ENCODE measurements at places on chromosomes 2 and 18.

DNA sequence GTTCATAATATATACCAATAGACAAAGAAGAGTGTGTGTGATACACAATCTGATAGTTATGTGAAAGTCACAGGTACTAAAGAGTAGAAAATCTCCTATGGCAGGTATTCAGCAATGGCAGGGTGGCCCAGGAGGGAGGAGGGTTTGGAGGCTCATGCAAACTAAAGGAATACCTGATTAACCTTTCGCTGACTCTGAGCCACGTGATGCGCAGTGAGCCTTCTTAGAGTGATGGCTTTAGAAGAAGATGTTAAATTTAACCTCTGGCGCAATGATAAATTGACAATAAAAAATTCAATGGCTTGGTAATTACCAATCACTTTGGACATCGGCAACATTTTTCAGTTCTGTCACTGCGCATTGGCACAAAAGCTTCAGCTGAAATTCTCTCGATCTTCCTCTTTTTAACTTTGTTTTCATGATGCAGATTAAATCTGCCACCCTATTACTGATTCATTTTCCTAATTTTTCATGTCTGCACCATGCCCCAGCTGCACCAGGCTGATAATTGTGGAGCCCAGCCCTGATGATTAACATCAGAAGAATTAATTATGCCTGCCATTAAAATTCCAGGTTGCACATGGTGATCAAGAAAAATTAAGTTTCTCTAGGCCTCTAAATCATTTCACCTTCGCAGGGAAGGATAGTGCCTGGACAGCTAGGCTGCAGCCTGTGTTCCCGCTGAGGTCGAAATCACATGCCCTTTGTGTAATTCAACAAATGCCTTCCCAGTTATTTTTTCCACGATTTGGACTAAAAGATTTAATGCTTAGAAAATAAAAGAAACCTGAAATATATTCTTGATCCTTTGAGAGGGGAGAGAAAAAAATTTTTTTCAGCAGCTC is 250.6 kb upstream of the HNRNPA3 start:
- no peak for DNase-seq

DNA sequence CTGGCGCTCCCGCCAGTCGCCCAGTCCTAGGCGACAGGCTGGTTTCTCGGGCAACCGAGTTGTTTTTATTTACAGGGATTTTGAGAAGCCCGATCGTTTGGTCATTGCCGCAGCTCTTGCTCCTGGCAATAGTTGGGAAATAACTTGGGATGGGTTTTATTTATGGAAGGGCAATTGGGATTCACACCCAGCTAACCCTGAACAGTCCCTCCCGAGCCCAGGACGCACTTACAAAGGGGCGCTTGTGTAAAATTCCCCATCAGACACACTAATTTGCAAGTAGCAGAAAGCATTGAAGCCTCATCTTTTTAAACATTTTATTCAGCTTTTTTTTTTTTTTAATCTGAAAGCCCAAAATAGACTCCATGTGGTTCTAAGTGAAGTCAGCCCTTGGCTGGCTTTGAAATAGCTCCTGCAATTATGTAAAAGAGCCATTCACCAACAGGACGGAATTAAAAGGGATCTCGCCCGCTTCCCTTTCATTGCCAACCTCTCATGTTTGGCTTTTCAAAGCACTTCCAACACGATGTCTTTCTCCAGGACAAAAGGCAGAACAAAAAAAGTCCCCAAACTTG is 3.6 kb upstream of the GBX2 start:
- no peak for DNase-seq

DNA sequence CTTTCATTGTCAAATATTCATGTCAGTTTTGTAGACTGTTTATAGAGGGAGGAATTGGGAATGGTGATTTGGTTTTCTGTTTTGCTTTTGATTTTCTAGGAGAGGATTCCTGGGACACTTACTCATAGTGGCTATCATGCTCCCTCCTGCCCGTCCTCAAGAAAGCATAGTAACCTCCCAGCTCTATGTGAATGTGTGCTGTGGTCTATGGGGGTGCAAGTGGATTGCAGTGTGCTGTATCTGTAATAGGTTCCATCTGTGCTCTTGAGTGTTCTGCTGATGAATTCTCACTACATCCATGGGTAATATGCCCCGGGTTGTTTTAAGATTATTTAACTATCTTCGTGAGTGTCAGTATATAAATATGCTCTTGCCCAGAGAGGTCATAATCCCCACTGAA is 811.3 kb downstream of the CNTNAP5 start:
- DNase-seq = peak; percentile 77

DNA sequence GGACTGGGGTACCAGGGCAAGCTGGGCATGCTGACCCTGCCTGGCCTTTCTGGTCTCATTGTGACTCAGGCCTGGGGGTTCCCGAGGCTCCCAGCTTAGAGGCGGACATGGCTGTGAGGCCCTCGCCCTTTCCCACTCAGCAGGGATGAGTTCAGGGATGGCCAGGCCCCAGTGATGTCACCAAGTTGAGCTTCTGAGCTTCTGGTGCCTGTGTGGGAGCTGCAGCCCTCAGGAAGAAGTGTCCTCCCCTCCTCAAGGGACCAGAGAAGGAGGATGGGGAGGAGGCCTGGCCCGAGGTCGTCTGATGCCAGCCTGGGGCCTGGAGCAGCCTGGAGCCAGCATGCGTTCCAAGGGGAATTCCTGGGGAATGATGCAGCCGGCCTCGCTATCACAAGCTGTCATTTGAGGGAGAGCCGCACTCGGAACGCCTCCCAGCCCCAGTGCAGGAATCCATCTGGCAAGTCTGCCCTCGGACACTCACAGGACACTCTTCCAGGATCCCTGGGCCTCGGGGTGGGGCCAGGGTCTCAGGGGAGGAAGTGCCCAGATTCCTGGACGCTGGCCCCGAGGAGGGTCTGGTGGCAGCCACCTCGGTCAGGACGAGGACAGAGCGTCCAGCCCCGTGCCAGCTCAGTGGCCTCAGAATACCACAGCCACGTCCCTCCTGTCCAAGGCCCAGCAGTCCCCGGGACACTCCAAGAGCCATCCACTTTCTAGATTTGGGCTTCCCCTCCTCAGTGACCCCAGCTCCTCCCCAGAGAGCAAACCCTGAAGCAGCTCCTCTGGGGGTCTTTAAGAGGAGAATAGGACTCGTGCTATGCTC is 61.2 kb upstream of the GPC1 start:
- peak; percentile 93 for DNase-seq

DNA sequence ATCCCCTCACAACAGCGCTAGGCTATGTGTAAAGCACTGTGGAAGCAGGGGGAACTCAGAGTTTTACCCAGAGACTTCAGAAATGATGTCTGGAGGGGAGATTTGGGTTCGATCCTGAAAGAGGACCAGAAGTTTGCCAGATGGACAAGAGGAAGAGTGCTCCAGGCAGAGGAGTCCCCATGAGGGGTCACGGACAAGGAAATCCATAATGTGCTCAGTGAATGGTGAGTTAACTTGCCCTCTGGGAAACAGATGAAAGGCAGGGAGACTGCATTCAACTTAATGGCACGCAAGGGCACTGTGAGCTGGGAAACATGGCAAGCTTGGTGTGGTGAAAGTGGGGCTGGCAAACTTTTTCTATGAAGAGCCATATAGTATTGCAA is 6.0 kb upstream of the ASAP2 start:
- no peak for DNase-seq

DNA sequence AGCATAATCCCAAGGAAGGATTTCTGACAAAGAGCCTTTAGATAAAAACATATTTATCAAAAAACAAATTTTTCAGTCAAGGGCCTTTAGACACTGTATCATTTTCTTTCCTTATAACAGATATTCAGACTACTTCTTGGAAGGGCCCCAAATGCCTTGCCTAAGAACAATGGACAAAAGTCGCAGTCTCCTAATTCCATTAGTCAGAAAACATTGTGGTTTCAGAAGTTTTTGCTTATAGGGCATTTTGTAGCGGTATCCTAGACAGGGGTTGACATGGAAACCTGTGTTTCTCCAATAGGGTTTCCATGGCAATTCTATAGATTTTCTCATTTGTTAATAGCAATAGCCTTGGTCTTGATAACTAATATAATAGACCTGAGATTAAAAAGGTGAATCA is 36.7 kb upstream of the AGPS start:
- no peak for DNase-seq

DNA sequence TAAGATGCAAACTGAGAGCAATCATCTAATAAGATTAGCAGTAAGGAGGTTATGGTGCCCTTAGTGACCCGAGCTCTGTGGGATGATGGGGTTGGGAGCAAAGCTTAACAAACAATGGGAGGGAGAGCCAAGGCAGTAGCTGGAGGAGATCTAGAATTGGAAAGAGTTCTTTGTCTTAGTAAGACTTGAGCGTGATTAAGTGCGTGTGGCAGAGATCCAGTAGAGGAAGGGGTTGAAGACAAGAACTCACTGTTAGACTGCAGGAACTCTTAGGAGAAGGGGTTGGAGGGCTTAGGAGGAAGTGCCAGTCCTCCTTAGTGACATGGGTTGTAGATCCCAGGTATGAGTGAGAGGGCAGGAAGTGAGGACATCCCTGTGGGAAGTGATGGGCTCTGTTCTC is 184.7 kb downstream of the GFPT1 start:
- no peak for DNase-seq

DNA sequence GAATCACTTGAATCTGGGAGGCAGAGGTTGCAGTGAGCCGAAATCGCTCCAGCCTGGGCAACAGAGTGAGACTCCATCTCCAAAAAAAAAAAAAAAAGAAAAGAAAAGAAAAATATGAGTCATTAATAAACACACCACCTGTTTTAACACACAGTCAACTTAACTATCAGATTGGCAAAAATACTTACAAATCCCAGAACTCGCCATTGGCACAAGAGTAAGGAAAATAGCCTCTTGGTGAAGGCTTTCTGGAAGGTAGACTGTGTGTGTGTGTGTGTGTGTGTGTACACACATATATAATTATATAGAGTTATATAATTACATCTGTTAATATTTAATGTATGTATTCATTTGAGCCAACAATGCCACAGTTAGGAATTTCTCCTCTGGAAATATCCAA is 63.7 kb upstream of the UXS1 start:
- DNase-seq = no peak

DNA sequence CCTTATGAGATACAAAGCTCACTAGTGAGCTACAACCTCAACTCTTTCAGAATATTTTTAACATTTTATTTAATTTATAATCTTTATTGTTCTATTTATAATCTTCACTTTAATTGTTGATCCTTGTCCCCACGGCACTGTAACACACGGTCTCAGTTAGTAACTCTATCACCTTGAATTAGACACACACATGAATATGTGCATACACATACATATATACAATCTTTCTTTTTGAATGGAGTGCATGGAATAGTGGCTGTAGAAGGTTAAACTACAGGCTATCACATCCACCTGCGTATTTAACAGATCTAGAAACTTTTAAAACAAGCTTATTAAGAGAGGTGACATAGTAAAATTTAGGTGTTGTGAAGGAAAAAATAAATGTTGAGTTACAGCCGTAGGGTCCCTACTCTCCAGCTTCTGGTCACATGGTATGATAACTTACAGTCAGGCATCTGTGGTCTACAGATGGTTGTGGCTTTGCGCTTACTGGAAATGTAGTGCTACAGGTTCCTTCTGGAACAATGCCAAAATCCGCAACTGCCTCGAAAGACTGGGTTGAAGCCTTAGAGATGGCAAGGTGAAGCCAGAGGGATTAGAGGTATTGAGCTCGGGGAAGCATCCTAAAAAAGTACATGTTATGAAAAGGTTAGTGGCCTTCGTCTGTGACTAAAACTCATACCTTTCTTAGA is 1324.1 kb upstream of the SLC39A10 start:
- no peak for DNase-seq

DNA sequence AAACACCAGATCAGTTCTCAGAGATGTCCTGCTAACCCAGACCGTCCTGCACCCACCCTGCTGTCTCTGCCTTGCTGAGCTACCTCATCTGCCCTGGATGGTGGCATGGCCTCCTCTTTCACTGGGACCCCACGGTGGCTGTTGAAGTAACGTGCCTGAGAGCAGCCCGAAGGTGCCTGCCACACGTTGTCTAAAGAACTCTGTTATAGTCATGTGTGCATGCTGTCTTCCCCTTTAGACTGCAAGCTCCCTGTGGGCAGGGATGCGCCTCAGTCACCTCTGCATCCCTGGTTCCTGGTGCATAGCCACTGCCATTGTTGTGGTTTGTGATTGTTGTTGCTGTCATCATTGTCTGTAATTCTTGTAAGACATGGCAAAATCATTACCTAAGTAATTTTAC is 235.9 kb downstream of the EIPR1 start:
- DNase-seq = no peak

- no peak for DNase-seq
These were observed 1.3 kb upstream of the PNO1 start for GRCh38 chr2:68156419-68156818.

DNA sequence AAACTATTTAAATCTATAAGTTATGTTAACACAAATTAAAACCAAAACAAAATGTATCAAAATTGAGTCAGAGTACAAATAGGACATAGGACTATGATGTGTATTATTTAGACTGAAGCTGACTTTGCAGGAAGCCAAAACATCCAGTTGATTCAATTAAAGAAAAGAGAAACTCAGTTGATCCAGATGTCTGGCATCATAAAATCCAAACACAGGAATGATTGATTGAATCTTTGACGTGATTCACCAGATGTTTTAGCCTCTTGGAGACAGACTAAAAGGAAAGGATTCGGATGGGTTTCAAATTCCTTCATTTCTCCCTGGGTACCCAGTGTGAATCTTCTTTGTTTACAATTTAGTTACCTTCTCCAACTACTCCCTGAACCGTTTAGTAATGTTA is 272.9 kb downstream of the IRS1 start:
- peak; percentile 68 for DNase-seq

DNA sequence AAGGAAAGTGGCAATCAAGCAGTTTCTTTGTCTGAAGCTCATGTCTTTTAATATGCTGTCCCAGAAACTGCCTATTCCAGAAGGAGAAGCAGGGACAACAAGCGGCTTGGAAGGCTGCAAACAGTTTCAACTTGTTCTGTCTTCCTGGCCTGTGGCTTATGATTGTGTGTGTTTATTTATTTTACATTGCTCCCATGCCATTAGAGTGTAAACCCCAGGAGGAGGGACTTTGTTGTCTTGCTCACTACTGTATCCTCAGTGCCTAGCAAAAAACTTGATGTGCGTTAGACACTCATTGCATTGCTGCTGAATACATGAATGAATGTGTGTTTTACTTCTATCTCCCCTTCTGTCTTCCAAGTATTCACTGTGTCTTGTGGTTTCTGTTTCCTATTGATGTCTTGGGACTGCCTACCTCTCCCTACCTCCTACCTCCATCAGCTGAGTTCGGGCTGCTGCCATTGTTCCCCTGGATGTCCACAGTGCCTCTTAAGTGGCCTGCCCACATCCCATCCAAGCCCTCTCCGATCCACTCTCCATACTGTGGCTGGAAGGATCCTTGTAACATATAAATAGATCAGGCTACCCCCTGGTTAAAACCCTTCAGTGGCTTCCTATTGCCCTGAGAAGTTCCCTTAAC is 261.4 kb downstream of the DYSF start:
- DNase-seq = no peak

DNA sequence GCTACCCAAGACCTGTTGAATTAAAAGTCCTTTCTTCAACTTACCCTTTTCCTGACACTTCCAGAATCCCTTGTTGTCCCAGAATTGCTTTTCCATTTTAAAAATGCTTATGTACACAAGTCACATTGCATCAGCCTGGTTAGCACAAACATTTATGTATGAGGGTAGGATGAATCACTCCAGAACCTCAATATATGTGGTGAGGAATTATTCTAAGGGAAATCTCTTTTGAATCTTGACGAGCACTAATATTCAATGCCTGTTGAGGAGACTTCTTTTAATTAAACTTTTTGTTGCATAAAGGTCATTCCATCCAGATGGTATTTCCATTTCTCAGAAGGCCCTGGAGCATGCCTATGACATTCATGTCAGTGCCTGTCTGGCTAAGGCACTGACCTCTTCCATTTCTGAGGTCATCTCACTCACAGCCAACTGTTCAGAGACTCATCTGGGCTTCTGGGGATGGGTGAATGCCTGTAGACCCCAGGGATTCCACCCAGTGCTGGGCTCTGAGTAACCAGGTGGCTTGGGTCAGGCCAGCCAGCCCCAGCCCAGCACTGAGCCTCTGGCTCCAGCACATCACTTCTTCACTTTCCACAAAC is 28.2 kb downstream of the ACMSD start:
- peak; percentile 85 for DNase-seq
